A549 (cell line): ENCODE measurements at places on chromosomes 5 and 9.

DNA sequence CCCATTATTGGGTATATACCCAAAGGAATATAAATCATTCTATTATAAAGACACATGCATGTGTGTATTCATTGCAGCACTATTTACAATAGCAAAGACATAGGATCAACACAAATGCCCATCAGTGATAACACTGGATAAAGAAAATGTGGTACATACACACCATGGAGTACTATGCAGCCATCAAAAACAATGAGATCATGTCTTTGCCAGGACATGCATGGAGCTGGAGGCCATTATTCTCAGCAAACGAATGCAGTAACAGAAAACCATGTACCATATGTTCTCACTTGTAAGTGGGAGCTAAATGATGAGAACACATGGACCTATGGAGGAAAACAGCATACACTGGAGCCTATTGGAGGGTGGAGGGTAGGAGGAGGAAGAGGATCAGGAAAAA lies 402.4 kb downstream of the CSNK1G3 start:
- DNase-seq, result no peak

DNA sequence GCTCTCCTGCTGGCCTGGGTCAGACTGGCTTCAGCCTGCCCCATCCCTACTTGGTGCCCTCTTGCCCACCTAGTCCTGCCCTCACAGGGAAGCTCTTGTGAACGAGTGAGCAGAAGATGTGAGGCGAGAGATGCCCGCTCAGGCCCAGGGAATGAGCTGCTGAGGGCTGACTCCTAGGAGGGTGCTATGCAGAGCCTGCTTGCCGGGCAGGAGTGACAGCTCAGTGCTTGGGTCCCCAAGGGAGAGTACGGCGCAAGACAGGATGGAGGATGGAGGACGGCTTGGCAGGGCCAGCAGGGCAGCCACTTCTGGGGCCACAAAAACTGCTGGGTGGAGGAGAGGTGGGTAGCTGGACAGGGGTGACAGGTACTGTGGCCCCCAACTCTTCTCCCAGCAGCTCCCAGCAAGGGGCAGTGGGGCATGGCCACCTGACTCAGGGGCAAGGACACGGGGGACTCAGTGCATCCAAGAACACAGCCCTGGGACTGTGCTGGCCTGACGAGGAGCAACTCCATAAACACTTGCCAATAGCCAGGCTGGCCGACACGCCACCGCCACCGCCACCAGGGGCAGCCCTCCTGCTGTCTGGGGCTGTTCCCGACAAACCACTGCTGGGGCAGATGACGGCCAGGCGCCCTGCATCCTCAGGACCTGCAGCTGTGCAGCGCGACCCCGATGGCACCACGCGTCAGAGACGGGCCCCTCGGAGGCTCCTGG lies 55.6 kb upstream of the UBAC1 start:
- no peak for DNase-seq

- DNase-seq, result no peak
Measured at GRCh38 chr5:104184264-104184663, 621.7 kb upstream of the NUDT12 start.

- no peak for DNase-seq
Measured at GRCh38 chr5:110397281-110397680, 329.2 kb downstream of the TMEM232 start.

DNA sequence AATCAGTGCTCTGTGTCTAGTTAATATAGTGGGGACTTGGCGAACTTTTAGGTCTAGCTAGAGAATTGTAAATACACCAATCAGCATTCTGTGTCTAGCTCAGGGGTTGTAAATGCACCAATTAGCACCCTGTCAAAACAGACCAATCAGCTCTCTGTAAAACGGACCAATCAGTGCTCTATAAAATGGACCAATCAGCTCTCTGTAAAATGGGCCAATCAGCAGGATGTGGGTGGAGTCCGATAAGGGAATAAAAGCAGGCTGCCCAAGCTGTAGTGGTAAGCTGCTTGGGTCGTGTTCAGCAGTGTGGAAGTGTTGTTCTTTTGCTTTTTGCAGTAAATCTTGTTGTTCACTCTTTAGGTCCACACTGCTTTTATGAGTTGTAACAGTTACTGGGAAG lies 3.6 kb upstream of the OTULINL start:
- no peak for DNase-seq
